ENCODE measurements at places on chromosomes 6 and 20. TPM values are rescaled to one million over a fixed set of nuclear protein-coding genes. Genes with fewer than 3 reads are reported as not detected.

PSMG4 gene
- 21.5 TPM for total RNA-seq

PERP gene
- 4.6 TPM for total RNA-seq

SRMS gene
- not detected for total RNA-seq

PCSK2 gene
- not detected for total RNA-seq

- H3K27me3 ChIP-seq = peaks cover 2% of the 10 kb centered on the region
- H3K4me3 ChIP-seq = no peak overlapping the region
- H3K4me1 ChIP-seq = no peaks in the 10 kb centered on the region
- H3K36me3 ChIP-seq = no peaks in the 10 kb centered on the region
These were observed 72.0 kb upstream of the INSM1 start for GRCh38 chr20:20295621-20296498.

- no peak overlapping the region for H3K27ac ChIP-seq
- DNase-seq = no peak
- H3K4me3 ChIP-seq = no peak overlapping the region
- no peaks in the 10 kb centered on the region for H3K36me3 ChIP-seq
- peaks cover 8% of the 10 kb centered on the region for H3K27me3 ChIP-seq
- H3K4me1 ChIP-seq = peaks cover 2% of the 10 kb centered on the region
These were observed 7.1 kb downstream of the PLEKHG1 start for GRCh38 chr6:150606647-150607328.

DNA sequence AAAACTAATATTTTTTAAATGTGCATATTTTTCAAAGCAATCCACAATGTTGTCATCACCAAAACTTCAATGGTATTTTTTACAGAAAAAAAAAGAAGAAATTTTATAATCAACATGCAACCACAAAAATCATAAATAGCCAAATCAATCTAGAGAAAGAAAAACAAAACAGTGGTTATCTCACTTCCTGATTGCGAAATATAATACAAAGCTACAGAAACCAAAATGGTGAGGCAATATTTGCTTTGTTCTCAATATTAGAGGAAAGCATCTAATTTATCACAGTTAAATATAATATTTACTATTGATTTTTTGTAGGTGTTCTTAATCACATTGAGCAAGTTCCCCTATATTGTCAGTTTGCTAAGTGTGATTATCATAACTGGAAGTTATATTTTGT lies 720.7 kb upstream of the ADGRB3 start:
- no peaks in the 10 kb centered on the region for H3K27me3 ChIP-seq
- H3K4me3 ChIP-seq = no peak overlapping the region
- no peak overlapping the region for H3K27ac ChIP-seq
- H3K36me3 ChIP-seq = no peaks in the 10 kb centered on the region
- DNase-seq = no peak
- no peaks in the 10 kb centered on the region for H3K4me1 ChIP-seq

- no peak overlapping the region for H3K4me3 ChIP-seq
- DNase-seq = no peak
- no peaks in the 10 kb centered on the region for H3K36me3 ChIP-seq
- H3K27ac ChIP-seq = no peak overlapping the region
These were observed 930.6 kb downstream of the KIF16B start for GRCh38 chr20:15642676-15643075.

Measured in activated CD4-positive, alpha-beta T cell treated with anti-CD3 and anti-CD28 coated beads, Interleukin-2, amount 10 ng/mL, durations not matched to agents 7 days and 5 days (primary cell).